Mucosa of gallbladder (tissue), 1 donor: ENCODE measurements at places on chromosomes 12 and 14. TPM values are rescaled to one million over a fixed set of nuclear protein-coding genes. Genes with fewer than 3 reads are reported as not detected.

DNA sequence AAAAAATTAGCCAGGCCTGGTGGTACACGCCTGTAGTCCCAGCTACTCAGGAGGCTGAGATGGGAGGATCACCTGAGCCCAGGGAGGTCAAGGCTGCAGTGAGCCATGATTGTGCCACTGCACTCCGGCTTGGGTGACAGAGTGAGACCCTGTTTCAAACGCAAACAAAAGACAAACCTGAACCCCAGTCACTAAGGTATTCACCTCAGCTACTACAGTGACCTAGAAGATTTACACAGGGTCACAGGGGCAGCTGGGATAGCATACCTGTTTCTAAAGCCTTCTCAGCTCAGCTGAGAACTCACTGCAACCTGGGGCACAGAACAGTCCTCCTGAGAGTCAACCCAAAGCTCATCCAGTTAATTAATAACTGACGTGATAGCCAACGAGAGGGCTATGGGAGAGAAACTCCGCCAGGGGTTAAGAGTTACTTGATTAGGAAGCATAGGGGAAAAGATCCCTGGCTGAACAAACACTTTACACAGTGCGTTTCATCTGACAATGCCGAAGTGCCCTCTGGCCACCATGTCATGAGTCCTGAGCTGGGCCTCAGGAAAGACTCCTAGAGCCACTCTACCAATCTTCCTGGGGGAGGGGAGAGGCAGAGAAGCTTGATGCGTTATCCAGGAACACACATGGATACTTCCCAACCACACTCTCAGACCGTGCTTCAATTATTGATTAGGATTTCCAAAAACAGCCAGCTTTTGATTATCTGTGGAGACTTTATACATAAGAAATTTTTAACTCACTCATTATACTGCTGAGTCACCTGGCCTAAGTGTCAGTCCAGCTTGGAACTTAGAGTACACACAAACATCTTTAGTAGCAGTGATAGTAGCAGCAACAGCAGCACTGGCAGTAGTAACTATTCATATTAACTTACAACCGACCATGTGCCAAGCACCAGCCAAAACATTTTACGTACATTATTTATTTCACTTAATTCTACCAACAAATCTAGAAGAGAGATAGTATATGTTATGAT lies 48.2 kb downstream of the FOXN3 start:
- no peak for DNase-seq

- no peak for DNase-seq
These were observed 1891.5 kb upstream of the SEL1L start for GRCh38 chr14:83425138-83425537.

Gene SCN8A
- total RNA-seq: 15.2 TPM

DNA sequence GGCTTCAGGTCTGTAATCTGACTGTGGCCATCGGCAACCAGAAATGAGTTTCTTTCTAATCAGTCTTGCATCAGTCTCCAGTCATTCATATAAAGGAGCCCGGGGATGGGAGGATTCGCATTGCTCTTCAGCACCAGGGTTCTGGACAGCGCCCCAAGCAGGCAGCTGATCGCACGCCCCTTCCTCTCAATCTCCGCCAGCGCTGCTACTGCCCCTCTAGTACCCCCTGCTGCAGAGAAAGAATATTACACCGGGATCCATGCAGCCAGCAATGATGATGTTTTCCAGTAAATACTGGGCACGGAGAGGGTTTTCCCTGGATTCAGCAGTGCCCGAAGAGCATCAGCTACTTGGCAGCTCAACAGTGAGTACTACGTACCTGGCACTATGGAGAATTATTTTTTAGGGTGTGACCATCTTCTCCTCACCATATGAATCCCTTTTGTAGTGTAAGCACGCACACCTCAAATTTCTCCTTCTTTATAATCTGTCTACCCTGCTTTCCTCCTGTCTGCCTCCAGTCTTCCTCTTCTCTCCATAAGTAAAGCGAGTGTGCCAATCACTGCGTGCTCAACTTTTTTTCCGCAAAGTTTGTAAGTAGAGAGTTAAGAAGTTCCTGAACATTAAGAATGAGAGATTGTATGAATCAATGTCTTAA lies at the start of gene TPH2:
TSS of gene TPH2 (plus strand) at position 118 of the 658 bp plus-strand sequence. CDS start at position 260, 142 bp downstream.
- peak; percentile 15 for DNase-seq

Gene ETFBKMT
- total RNA-seq: 6.4 TPM

Gene DHH
- 1.5 TPM for total RNA-seq

GRCh38 chr12:130111965-130112496 lies 50.2 kb upstream of the FZD10 start:
- no peak for DNase-seq

Gene ETFRF1
- total RNA-seq: 24.1 TPM

Gene FAM181A
- not detected for total RNA-seq

Gene NANOG
- 0.43 TPM for total RNA-seq

Gene SCAF11
- 98.7 TPM for total RNA-seq

Gene HOMEZ
- 26.0 TPM for total RNA-seq

GRCh38 chr12:111773801-111774551 lies 7.2 kb downstream of the ALDH2 start:
- peak; percentile 82 for DNase-seq

Gene IFI27
- total RNA-seq: 478 TPM

- DNase-seq: no peak
These were observed 62.3 kb downstream of the GCH1 start for GRCh38 chr14:54840336-54840735.

Gene SRGAP1
- total RNA-seq: 13.5 TPM

Gene TBX5
- total RNA-seq: 0.20 TPM

Gene LRTM2
- not detected for total RNA-seq

- no peak for DNase-seq
These were observed 39.9 kb upstream of the TMCC3 start for GRCh38 chr12:94690198-94690771.

DNA sequence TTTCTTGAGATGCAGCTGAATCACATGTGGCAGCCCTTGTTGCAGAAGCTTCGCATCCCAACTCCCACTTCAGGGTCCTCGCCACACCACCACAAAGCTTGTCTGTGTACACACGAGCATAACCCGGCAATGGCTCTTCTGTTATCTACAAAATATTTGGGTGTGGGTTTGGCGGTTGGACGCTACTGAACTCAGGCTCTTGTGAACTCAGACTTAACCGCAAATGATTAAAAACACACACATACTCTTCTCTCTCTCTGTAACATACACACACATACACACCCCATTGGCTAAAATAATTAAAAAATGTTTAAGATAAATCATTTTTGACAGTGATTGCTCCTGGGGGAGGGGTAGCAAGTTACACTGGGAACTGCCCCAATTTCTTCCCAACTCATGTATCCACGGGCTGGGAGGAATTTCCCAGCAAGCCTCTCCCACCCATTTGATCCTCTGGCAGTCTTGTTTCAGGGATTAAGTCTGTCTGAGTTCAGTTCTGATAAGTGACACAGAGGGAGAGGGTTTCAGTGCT lies 63.7 kb upstream of the MANSC4 start:
- no peak for DNase-seq

GRCh38 chr12:80420075-80420474 lies 24.0 kb upstream of the PTPRQ start:
- DNase-seq: no peak

Gene SLC38A4
- total RNA-seq: 0.69 TPM

GRCh38 chr14:46381674-46382073 lies 269.9 kb downstream of the RPL10L start:
- no peak for DNase-seq

GRCh38 chr14:20657216-20658211 lies 16.0 kb upstream of the OR6S1 start:
- peak; percentile 17 for DNase-seq

- peak; percentile 75 for DNase-seq
These were observed 86.7 kb downstream of the CALM1 start for GRCh38 chr14:90483571-90483974.

- peak; percentile 82 for DNase-seq
These were observed 1.1 kb upstream of the NAB2 start for GRCh38 chr12:57087691-57088353.

Gene DDX23
- 85.1 TPM for total RNA-seq

GRCh38 chr12:130966443-130967030 lies 12.8 kb downstream of the ADGRD1 start:
- no peak for DNase-seq

GRCh38 chr14:76687611-76688382 lies 73.5 kb upstream of the VASH1 start:
- DNase-seq: peak; percentile 58

Gene AVPR1A
- total RNA-seq: 0.98 TPM
